ENCODE measurements at places on chromosomes 1 and 21. TPM values are rescaled to one million over a fixed set of nuclear protein-coding genes. Genes with fewer than 3 reads are reported as not detected.

- peak; percentile 88 for DNase-seq
These were observed 734.2 kb upstream of the ADAMTS5 start for GRCh38 chr21:27700974-27701614.

GRCh38 chr1:101438359-101438758 is 201.5 kb downstream of the S1PR1 start:
- DNase-seq = peak; percentile 2

DNA sequence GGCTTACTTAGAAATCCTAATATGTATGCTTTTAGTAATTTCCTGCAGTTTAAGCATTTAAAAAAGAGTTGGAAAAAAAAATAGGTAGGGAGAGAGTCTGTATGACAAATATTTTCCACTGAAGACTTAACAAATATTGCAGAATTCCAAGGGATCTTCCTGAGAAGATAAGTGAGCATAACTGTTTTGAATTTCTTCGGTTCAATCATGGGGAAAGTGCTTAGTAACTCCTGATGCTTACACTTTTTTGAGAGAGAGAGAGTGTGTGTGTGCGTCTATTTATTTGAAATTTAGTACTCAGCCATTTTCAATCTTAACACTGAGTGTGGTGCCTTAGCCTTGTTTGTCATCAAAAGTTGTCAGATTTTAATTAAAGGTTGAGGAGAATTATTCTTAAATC is 18.5 kb downstream of the SON start:
- DNase-seq = no peak

CYP4B1 gene
- not detected for total RNA-seq

SWT1 gene
- total RNA-seq = 2.7 TPM

DNA sequence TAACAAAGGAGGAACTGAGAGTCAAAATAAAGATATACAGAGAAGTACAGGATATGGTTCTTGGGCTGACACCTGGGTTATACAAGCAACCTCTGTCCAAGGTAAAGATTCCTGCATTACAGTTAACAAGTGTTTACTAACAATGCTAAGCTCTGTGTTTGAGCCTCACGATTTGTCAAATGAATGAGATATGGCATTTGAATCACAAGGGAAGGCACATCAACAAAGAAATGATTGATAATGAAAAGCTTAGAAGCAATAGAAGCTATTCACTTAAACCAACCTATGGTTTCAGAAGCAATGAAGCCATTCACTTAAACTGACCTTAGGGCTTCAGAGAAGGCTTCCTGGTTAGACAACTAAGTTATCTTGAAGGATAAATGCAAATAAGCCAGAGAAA is 199.5 kb downstream of the AGBL4 start:
- no peak for DNase-seq
